ENCODE measurements at places on chromosomes 2 and 18.

DNA sequence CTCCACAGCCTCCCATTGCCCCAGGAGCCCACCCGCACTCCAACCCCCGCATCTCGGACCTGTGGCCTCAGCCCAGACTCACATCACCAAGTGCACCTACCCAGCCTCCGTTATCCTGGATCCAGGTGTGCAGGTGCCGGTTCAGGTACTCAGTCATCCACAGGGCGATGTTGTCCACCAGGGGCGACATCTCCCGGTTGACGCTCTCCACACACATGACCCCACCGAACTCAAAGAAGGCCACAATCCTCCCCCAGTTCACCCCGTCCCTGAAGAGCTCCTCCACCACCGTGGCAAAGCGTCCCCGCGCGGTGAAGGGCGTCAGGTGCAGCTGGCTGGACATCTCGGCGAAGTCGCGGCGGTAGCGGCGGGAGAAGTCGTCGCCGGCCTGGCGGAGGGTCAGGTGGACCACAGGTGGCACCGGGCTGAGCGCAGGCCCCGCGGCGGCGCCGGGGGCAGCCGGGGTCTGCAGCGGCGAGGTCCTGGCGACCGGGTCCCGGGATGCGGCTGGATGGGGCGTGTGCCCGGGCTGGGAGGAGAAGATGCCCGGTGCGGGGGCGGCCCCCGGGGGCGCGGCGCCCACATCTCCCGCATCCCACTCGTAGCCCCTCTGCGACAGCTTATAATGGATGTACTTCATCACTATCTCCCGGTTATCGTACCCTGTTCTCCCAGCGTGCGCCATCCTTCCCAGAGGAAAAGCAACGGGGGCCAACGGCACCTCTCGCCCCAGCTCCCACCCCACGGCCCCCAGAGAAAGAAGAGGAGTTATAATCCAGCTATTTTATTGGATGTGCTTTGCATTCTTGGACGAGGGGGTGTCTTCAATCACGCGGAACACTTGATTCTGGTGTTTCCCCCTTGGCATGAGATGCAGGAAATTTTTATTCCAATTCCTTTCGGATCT is 1.3 kb downstream of the BCL2 start:
- DNase-seq, result peak; percentile 62

DNA sequence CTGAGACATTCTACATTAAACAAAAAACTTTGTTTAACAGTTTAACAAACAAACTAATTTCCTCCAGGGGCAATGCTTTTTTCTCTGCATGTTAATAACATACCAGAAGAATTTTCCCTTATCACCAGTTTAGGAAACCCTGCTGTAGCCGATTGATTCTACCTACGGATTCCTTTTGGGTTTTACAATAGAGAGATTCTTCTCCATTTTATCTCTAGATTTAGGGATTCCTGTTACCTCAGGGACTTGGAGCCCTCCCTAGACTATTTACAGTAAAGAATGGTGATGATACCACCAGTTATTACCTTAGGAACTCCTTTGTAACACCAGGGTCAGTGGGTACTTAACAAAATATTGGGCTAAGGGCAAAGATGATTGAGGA is 5.3 kb upstream of the ERICH2 start:
- no peak for DNase-seq

GRCh38 chr2:159936471-159936870 is 125.9 kb downstream of the PLA2R1 start:
- no peak for DNase-seq

- no peak for DNase-seq
Measured at GRCh38 chr2:37819186-37819585, 105.9 kb upstream of the RMDN2 start.

DNA sequence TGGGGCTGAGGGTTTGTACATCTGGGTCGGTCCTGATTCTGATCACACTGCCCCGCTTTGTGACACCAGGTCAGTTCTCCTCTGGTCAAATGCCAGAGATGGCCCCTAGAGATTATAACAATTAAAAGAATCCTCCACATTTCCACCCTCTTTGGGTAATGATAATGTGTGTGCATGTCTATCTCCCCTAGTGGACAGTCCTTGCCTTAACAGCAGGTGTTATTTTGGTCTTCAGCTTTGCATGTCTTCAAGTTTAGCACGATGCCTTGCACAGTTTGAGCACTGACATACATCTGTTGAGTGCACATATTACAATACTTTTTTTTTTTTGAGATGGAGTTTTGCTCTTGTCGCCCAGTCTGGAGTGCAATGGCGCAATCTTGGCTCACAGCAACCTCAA is 25.7 kb upstream of the COX7A2L start:
- DNase-seq, result no peak

GRCh38 chr18:77130229-77131099 is 2.1 kb downstream of the MBP start:
- peak; percentile 11 for DNase-seq

DNA sequence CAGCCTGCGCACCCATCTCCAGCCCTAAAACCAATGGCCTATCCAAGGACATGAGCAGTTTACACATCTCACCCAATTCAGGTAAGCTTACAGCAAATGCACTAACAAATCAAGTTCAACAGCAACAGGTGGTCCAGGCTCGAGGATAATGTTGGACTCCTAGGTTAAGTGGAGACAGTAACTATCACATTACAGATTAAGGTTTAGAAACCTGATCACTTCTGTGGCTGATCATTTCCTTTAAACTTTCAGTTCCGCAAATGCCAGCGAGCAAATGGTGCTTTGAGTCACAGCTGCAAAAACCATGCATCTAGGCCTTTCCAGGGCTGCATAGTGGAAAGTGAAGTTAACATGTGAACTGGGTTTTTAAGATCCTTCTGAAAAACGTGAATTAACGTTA is 259.4 kb downstream of the GBX2 start:
- no peak for DNase-seq

- DNase-seq, result no peak
Measured at GRCh38 chr2:178422097-178422496, 28.9 kb downstream of the PRKRA start.

DNA sequence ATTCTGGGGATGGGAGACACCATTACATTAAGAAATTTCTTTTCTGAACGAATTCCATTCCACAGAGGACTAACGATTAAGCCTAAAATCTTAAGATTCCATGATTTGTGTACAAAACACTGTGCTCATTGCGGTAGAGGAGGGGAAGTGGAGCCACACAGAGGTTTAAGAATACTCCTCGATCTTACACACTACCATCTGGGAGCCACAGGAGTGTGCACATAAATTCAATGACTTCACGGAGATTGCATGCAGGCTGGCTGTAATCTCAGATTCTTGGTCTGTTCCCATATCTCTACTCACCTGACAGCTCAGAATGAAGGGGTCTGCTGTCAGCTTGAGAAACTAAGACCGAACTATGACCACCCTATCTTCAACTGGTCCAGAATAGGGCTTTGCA is 762 bp downstream of the VPS4B start:
- DNase-seq, result no peak

- DNase-seq, result peak; percentile 33
Measured at GRCh38 chr2:217610401-217610814, 392.4 kb downstream of the TNS1 start.

- DNase-seq, result no peak
Measured at GRCh38 chr2:74584088-74584645, 29.6 kb downstream of the DOK1 start.

DNA sequence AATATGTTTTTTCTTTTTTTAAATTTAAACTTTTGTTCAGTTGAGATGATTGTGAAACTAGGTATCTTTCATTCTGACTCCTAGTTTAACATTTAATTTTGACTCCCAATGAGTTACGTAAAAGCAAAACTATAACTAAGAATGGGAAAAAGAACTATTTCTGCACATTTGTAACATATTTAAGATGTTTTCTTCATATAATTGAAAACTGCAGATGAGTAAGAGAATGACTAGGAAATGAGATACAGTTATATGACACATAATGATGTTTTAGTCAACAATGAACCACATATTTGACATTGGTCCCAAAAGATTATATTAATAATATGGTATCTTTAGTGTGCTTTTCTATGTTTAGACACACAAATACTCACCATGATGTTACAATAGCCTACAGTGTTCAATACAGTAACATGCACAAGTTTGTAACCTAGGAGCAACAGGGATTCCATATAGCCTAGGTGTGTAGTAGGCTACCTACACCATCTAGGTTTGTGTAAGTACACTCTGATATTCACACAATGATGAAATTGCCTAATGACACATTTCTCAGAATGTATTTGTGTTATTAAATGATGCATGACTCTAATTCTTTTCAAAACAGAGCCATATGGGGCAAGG is 12.6 kb downstream of the ERMN start:
- no peak for DNase-seq

DNA sequence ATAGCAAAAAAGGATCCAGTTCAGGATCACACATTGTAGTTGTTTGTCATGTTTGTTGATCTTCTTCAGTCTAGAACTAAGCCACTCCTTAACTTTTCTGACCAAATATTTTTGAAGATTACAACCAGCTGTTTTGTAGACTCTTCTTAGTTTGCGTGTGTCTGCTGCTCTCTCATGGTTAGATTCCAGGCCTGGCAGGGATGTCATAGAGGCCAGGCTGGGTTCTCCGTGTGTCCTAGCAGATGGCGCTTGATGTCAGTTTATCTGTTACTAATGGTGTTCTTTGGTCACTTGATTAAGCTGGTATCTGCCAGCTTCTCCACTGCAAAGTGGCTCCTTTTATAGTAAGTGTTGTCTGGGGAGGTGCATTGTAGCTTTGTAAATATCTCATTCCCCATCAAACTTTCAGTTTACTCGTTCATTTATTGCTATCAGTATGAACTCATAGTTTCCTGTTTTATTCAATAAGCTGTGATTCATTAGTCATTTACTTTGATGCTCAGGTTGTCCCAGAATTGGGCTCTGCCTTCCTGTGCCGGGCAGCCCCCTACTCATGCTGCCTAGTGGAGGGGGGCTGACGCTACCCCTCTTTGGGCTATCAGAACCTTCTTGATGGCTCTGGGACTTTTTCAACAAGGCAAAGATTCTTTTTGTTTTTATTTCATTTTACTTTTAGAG is 42.1 kb downstream of the GRHL1 start:
- no peak for DNase-seq

GRCh38 chr2:64062840-64063239 is 43.6 kb upstream of the VPS54 start:
- no peak for DNase-seq

DNA sequence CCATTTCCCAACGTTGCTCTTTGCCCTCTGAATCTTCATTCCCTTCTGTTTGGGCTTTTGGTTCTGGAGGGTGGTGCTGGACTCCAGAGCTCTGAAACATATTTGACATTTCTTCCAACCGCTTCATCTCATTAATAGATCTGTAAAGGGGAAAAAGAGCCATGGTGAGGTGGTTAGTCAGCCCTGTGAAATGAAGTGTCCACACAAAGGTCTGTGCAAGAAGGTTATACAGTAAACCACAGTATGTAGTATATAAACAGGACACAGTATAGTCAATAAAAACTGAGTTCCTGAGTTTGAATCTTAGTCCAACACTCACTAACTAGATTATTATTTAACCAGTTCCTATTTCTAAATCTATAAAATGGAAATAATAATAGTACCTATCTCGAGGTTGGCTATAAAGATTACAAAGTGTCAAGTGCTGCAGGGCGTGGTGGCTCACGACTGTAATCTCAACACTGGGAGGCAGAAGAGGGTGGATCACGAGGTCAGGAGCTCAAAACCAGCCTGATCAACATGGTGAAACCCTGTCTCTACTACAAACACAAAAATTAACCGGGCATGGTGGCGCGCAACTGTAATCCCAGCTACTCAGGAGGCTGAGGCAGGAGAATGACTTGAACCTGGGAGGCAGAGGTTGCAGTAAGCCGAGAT is 13.1 kb downstream of the STARD7 start:
- no peak for DNase-seq

DNA sequence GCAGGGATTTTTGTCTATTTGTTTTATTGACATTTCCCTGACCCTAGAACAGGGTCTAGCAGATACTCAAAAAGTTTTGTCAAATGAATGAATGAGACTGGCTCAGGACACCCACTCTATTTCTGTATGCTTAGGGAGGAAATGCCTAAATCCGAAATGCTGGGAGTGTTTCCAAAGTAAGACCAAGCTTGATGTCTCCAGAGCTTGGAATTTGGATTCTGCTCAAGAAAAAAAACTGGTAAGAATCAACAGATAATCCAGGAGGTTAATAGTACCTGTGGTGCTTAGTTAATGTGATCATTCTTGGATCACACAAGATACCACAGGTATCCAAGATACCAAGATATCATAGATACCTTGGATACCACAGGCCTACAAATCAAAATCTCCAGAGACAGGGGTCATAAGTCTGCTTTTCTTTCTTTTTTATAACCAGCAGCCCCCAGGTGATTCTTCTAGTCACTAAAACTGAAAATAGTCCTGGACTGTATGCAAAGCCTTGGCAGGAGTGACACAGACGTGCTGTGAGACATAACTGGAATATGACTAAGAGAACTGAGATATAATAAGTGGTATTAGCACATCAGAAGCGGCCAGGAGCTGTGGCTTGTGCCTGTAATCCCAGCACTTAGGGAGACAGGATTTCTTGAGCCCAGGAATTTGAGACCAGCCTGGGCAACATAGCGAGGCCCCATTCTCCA is 39.9 kb upstream of the SP3 start:
- DNase-seq, result no peak

DNA sequence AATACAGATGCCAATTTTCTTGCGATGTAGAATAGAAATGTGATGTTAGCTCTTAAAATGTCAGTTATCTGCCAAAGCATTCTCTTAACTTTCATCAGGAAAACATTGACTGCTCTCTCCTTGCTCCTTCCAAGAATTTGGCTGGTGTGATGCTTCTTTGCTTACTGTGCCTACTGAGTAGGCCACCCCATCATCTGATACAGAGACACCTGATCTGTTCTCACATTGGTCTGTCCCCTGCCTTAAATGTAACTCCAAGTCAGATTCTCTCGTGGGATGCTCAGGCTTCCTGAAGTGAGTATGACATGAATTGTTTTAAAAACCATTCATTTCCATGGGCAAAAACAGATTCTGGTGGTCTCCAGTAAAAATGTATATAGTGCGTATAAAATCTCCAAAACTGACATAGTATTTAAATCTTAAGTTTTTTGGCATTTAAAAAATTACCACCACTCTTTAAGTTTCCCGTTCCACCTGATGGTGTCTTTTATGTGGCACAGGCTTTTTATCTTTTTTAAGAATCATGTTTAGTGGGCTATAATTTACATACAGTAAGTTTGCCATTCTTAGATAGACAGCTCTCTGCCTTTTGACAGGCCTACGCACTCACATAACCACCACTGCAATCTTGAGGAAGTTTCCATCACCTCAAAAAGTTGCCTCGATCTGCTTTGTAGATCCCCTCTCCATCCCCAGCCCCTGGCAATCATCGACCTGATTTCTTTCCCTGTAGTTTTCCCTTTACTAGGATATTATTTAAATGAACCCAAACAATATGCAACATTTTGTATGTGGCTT is 36.6 kb downstream of the UBE2F start:
- DNase-seq, result no peak

DNA sequence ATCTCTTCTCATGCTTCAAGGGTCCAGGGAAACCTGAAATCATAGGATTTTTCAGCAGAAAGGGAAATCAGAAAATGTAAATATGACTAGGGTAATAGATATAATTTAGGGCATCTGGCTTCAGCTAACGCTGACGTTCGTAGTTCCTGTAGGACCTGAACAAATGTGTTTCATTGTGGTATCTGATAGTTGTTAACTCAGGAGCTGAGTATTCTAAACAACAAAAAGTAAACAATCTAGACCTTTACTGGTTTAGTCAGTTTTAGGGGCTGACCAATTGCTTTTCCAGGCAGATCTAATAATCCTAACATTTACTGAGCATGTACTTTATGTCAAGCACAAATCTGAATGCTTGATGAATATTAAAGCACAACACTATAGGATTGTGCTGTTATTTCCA is 114.8 kb downstream of the GALNT1 start:
- DNase-seq, result no peak

Measured in stimulated activated naive CD4-positive, alpha-beta T cell (primary cell).